Left cardiac atrium (tissue), 4 donors: ENCODE measurements at places on chromosomes 6 and 20. TPM values are rescaled to one million over a fixed set of nuclear protein-coding genes. Genes with fewer than 3 reads are reported as not detected.

Gene FAM209B
- total RNA-seq = not detected

Gene ECT2L
- 2.8 TPM for total RNA-seq

Gene EDN3
- not detected for total RNA-seq

Gene ZNF165
- 0.24 TPM for total RNA-seq

Gene ZNF292
- total RNA-seq = 39.1 TPM

Gene ELOVL2
- 2.3 TPM for total RNA-seq

Gene FAM217A
- not detected for total RNA-seq

Gene KCNG1
- 0.27 TPM for total RNA-seq

Gene FOXQ1
- total RNA-seq = not detected

Gene TRIM15
- total RNA-seq = not detected

Gene KLHDC3
- 81.5 TPM for total RNA-seq

- no peak for DNase-seq
Observed at GRCh38 chr6:50884364-50884763, 65.7 kb downstream of the TFAP2B start.

DNA sequence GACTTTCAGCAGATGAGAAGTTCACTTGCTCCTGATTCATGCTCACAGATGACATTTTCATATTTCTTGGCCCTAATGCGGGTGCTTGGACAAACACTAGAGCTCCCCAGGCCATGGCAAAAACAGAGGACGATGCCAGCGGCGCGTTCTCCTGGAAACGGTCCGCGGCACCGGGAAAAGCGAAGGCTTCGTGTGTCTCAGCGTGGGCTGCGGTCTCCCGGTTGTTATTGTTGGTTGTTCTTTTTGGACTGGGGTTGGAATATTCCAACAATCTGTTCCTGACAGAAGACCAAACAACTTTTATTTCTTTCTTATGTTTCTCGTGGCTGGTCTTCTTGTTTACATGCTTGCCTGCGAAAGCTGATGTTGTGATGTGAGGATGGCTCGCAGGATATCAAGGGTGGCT, 46.8 kb upstream of the NEDD9 start:
- DNase-seq = no peak

DNA sequence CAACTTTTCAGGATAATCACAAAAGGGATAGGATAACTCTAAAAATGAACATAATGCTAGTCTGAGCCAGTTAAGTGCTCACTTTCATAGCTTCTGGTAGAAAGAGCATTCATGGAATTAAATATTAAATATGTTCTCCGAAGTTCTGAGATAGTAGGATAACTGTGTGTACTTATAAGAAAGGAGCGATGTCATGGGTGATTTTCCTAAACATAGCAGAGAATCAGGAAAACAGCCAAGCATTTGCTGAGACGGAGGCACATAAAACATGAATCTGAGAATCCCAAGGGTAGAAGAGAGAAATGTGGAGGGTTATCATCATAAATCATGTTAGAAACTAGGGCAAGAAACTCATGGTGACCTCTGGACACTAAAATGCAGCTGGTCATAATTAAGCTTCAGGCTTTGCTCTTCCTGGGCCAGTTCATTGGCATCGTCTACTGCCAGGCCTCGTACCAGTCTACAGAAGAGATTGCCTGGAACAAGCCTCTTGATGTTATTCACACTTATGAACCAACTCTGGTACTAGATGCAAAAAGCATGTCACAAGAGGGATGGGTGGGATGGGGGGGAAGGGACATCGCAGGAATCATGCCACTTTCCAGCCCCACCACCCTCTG, 436.6 kb downstream of the PRKN start:
- no peak for DNase-seq

GRCh38 chr6:73612611-73613010, 41.2 kb downstream of the SLC17A5 start:
- no peak for DNase-seq

DNA sequence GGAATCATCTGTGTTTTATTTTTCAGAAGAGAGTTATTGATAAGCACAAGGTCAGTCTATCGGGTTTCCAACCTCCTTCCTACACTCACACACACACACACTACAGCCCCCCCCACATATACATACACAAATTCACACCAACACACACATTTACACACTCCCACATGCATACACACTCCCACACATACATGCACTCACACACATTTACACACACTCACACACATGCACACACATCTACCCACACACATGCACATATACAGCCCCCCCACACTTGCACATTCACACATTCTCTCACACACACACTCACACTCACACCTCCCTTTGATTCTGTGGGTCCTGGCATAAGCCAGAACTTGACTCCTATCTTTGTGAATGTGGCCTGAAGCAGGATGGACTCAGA, 34.5 kb upstream of the PAX1 start:
- DNase-seq = no peak

GRCh38 chr20:58128635-58129625, 99.5 kb downstream of the ANKRD60 start:
- no peak for DNase-seq

DNA sequence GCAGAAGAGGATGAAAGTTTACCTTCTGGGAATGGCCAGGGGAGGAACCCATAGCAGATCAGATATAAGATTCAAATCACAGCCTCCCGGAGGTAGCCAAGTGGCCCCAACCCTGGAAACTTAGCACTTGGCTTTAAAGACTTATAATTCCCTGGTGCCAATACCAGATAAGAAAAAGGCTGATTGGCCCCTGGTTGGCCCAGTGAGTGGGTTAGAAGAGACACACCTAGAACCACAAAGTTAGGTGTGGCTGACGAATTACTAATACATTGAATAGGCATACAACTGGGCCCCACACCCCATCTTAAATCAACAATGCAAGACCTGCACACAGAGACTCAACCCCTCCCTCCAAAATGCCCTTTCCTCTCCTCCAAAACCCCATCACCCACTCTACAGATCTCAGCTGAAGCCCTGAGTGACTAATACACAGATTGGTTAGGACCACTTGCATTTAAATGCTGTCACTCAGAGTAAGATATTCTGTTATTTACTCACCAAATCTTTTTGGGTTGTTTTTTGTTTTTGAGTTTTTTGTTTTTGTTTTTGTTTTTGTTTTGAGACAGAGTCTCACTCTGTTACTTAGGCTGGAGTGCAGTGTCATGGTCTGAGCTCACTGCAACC, 315.4 kb upstream of the JARID2 start:
- no peak for DNase-seq

DNA sequence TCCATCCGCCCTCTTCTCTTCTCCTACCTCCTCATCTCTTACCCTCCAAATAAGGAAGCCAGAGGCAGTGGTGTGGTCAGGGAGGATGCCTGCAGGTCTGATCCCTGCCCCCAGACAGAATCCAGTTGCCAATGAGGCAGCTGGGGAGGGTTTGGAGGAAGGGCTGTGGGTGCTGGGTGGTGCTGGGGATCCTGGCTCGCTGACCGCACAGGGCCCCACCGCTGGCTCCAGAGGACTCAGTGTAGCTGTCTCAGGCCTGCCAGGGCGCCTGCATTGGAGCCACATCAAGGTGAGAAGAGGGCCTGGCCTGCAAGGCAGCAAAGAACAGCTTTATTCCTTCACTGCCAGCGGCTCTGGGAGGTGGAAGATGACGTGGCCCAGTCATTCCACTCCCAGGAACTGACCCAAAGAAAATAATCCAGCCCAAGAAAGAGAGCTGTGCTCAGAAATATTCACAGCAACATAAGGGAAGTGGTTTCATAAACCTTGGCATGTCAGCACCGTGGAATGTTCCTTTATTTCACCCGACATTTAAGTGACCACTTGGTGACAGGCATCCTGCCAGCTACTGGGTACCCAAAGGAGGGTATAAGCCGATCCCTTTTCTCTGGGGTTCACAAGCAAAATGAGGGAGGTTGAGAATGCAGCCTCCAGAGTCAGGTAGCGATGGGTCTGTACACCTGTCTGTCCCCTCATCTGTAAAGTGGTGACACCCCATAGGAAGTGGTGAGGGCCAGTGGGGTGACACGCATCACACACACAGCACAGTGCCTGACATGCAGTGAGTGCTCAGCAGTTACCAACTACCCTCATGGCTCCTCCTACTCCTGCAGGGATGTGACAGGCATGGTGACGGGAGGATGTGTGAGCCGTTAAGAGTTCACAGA, 125.1 kb downstream of the SNX5 start:
- peak; percentile 73 for DNase-seq

DNA sequence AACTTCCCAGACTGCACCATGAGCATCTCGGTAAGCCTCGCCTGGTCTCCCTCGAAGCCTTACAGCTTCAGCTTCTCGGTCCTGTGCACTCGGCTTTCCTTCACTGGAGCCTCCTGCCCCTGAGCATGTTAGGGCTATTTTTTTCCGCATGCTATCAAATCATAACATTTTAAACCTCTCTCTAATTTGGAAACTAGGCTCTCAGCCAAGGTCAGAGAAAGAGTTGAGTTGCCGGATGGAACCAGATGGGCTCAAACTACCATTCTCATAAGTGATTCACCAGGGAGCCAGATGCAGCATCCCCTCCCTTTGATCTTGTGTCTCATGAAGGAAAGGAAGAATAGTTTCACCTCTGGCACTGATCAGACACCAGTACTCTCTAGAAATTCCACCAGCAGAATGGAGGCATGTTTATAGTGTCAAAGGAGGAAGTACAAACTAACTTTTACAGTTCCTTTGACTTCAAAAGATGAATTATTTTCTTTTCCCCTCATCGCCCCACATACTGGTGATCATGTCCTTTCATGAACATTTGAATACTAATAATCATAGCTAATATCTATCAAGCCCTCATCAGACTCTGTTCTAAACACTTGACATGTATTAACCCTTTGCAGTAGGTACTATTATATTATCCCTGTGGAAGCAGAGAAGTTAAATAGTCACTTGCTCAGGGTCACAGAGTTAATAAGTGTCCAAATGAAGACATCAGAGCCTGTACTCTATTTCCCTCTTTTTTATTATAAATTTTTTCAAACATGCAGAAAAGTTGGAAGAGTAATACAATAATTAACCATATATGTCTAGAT, 46.7 kb downstream of the MAP1LC3A start:
- DNase-seq = no peak

- DNase-seq = no peak
Observed at GRCh38 chr6:128493877-128494276, 26.5 kb downstream of the PTPRK start.

GRCh38 chr6:6314596-6314995, 5.9 kb downstream of the F13A1 start:
- DNase-seq = no peak
